ENCODE measurements at places on chromosomes 11 and 22. TPM values are rescaled to one million over a fixed set of nuclear protein-coding genes. Genes with fewer than 3 reads are reported as not detected.

Gene GRIK4
- total RNA-seq: not detected

Gene FOLR3
- 0.47 TPM for total RNA-seq

Gene TESMIN
- total RNA-seq: 3.7 TPM

Gene SPDYC
- not detected for total RNA-seq

Gene SCN3B
- total RNA-seq: not detected

Gene API5
- 67.8 TPM for total RNA-seq

Gene ARHGAP8
- 5.7 TPM for total RNA-seq

Gene CHRM1
- total RNA-seq: not detected

Gene CBLIF
- not detected for total RNA-seq

Gene PLA2G3
- not detected for total RNA-seq

Gene RCOR2
- total RNA-seq: not detected

Gene GAB4
- total RNA-seq: not detected

Gene TUG1
- total RNA-seq: 86.2 TPM

Gene GGT5
- not detected for total RNA-seq

Gene HEPACAM
- total RNA-seq: not detected

Gene AIFM3
- total RNA-seq: 0.41 TPM

Gene GLB1L2
- 0.59 TPM for total RNA-seq

Gene KCNJ4
- total RNA-seq: not detected

Gene SHISAL1
- not detected for total RNA-seq

Gene ART1
- not detected for total RNA-seq

Gene GDPD4
- total RNA-seq: not detected
